ENCODE measurements at places on chromosomes 1 and 21. TPM values are rescaled to one million over a fixed set of nuclear protein-coding genes. Genes with fewer than 3 reads are reported as not detected.

Gene GPN2
- total RNA-seq, result 29.9 TPM

Gene IKBKE
- 5.1 TPM for total RNA-seq

Gene LCE2A
- not detected for total RNA-seq

Gene TMPRSS3
- total RNA-seq, result 0.14 TPM

Gene CRP
- total RNA-seq, result not detected

Gene TACSTD2
- total RNA-seq, result not detected

Gene RAB3B
- 4.3 TPM for total RNA-seq

Gene ITLN2
- total RNA-seq, result 0.70 TPM

Gene WNT3A
- total RNA-seq, result 0.05 TPM

Gene ACTA1
- total RNA-seq, result not detected

Gene SIPA1L2
- total RNA-seq, result 6.7 TPM

Gene NDUFS2
- 78.6 TPM for total RNA-seq

Gene TRIM58
- not detected for total RNA-seq

Gene IPP
- 4.7 TPM for total RNA-seq

Gene SLC9C2
- total RNA-seq, result not detected

Gene OR2AJ1
- total RNA-seq, result not detected

Gene BARHL2
- total RNA-seq, result not detected

Gene KIAA1614
- total RNA-seq, result 1.4 TPM

Gene S100B
- total RNA-seq, result not detected

Gene PROX1
- 0.32 TPM for total RNA-seq

Gene IFI16
- 3.0 TPM for total RNA-seq

Gene RGS18
- total RNA-seq, result not detected

Gene CHRM3
- 0.09 TPM for total RNA-seq

Gene CD2
- total RNA-seq, result not detected

Gene CD1D
- not detected for total RNA-seq

Gene RUNX1
- 9.4 TPM for total RNA-seq

Gene LAD1
- 1.0 TPM for total RNA-seq

Gene CRNN
- total RNA-seq, result not detected

Gene HAO2
- total RNA-seq, result not detected

Gene HRNR
- 0.01 TPM for total RNA-seq
